ENCODE measurements at places on chromosomes 16 and 17.

DNA sequence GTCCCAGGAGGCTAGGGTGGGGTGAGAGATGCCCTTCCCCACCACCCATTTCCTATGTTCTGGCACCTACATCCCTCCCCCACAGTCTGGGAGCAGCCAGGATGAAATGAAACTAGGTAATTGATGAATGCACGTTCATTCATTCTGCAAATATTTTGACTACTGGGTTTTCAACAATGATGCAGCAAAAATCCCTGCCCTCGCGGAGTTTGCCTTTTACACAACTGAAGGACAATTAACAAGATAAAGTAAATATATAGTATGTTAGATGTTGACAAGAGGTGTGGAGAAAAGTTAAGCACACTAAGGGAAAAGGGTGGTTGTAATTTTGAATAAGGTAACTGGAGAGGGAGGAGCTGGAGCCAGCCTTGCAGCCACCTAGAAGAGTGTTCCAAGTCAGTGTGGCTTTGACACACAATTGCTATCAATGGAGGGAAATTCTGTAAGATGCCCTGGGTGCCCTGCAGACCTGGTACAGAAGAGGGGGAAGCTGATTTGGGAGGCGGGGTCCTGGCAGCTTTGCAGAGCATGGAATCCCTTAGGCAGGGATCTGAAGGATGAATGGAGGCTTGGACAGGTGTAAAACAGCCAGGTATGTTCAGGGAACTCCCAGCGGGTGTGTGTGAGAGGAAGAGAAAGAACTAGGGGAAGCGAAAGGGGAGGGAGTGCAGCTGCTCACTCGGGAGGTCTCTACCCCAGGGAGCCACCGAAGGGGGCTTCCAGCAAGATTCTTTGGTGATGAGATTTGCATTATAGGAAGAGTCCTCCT lies 2.5 kb downstream of the TMEM92 start:
- DNase-seq: no peak

- DNase-seq: no peak
Observed at GRCh38 chr17:61203671-61204131, 195.9 kb upstream of the TBX2 start.

DNA sequence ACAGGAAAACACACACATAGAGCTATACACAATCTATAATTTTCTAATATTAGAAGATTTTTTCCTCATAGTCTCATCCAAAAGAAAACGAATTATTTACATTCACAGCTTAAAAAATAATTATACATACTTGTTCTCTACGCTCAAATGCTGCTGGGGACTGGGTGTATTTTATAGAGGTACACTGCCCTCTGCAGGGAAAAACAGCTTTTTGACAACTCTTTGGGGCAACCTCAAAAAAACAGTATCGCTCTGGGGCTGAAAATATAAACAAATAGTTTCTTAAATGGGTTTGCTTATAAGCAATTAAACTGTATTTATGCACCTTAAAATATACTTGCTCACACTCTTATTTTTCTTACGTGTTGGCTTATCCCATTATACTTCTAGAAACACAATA lies 261.8 kb upstream of the PSMD7 start:
- no peak for DNase-seq

GRCh38 chr17:48841395-48841831 lies 10.6 kb downstream of the CALCOCO2 start:
- peak; percentile 93 for DNase-seq

DNA sequence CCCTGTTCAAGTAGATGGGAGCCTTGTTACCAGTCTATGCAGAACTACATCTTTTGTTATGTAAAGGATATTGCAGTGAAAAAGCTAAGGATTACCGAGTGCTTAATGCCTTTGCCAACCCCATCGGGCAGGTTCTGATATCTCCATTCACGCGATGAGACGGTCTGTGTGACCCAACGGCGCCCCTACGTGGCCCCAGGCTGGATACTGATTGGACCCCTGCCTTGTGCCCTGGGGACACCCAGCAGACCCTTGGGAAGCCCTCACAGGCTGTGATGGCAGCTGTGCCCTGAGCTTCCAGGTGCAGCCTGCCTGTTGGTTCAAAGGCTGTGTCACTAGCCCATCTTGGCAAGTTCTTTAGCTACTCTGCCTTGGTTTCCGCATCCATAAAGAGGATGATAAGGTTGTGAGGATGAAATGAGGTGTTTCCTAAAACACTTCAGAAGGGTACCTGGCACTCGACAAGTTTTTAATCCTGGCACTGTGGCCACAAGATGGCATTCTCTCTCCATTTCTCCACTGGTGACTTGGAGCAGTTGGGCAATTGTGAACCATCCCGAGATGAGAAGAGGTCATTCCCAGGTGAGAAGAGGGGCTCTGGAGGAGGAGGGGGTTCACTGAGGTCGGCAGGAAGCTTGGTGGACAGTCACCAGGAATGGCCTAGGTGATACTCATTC lies 33.6 kb downstream of the HAPSTR1 start:
- DNase-seq: no peak

DNA sequence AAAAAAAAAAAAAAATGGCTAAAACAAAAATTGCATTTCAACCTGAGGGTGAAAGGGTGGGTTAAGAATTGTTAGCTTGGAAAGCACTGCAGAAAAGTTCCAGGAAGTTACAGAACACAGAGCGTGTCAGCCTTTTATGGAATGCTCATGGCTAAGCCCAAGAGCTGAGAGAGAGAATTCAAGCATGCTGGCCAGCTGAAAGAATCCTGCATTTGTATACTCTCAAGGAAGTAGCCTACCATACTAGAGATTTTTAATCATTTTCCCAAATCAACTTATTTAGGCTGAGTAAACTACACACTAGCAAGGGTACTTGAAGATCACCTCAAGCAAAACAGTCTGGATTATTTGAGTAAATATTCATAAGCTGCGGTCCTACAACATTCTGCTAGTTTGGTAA lies 153.9 kb downstream of the KCNJ2 start:
- DNase-seq: no peak

DNA sequence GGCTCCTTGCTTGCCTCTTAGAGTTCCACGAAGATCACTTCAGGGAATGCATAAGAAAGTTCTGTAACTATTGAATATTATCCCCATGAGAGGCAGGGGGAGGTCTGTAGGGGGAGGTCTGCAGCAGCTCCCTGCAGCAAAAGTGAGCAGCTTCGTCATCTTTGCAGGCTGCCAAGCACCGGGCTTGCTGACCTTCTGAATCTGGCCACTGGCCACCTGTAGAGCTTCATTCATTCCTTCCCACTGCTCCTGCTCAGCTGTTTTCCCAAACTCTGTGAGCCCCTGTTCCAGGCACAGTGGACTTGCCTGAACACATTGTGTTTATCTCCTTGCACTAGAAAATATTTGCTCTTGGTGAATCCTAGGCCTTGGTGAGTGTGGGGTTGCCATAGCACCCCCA lies 443.3 kb downstream of the HAPSTR1 start:
- no peak for DNase-seq

DNA sequence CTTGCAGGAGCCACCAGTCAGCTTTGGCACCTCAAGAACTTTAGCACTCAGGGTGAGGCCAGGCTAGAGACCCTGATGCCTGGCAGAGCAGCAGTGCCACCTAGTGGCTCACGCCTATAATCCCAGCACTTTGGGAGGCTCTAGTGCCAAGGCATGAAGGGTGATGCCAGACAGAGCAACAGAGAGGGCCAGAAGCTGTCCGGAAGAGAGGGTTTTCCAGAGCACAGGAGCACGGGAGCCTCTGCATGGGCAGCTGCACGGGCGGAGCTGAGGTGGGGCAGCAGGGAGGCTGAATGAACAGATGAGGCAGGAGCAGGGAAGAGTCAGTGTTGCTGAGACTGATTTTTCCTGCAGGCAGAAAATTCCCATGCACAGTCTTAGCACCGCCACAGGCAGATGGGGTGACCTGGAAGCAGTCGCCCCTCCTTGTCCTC lies 38.9 kb downstream of the MYH3 start:
- no peak for DNase-seq

DNA sequence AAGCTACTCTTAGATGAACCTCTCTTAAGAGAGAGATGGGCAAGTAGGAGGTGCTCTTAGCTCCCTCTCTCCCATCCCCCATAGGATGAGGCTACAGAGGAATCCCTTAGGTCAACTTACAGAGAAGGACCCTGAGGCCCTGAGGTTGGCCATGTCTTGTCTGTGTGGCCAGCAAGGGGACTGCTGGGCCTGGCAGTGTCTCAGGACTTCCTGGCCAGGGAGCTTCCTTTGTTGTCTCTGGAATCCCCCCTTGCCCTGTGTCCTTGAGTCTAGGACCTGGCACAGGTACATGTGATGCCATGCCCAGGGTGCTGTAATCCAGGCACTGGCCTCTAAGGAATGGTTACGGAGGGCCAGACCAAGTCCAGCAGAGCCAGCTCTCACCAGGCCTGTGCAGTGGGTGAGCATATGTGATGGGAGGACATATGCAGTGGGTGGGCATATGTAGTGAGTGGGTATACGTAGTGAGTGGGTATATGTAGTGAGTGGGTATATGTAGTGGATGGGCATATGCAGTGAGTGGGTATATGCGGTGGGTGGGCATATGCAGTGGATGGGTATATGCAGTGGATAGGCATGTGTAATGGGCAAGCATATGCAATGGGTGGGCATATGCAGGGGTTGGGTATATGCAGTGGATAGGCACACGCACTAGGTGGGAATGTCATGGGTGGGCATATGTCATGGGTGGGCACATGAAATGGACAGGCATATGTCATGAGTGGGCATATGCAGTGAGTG lies 20.3 kb upstream of the PECAM1 start:
- no peak for DNase-seq

DNA sequence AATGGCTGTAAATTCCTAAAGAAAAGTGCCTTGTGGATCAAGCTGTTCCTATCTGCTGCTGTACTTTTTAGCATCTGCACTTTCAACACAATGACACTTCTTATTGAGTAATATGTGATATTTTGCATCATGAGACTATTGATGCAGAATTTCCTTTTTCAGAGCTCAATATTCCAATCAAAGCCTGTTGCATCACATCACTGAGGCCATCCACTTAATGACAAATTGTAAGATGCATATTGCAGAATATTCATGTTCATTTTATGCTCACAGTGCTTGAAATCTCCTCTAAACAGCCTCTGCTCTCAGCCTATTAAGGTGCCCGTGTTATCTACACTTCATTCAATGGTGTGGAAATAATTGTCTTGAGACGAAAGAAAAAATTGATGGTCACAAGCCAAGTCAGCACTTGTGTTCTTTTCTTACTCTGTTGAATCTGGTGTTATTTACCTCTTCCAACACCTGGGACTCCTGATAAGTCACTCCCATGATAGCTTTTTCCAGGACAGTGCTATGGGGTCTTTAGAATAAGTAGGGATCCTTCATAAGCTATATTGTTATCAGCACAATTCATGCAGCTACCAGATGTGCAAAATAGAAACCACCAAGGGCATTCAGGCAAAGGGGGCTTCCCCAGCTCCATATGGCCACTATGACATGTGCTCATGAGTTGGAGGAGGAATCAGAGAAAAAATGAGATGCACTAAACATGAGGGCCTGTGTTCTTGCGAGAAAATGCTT lies 9.3 kb upstream of the SKAP1 start:
- no peak for DNase-seq

DNA sequence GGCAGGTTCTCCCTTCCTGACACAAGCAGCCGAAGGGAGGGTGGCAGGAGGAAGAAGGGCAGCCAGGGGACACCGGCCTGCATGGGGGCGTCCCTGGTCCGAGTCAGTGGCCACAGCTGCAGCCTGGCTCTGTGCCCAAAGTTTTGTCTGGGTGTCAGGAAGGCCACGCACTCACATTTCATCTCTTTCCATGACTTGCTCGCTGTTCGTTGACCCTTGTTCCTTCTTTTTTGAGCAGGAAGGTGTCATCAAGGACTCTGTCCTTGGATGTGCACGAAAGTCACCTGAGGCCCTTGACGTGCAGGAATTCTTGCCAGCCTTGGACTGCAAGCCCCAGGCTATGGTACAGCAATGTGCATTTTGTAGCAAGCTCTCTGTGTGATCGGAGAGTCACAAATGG lies 93.3 kb downstream of the TNFRSF13B start:
- no peak for DNase-seq

DNA sequence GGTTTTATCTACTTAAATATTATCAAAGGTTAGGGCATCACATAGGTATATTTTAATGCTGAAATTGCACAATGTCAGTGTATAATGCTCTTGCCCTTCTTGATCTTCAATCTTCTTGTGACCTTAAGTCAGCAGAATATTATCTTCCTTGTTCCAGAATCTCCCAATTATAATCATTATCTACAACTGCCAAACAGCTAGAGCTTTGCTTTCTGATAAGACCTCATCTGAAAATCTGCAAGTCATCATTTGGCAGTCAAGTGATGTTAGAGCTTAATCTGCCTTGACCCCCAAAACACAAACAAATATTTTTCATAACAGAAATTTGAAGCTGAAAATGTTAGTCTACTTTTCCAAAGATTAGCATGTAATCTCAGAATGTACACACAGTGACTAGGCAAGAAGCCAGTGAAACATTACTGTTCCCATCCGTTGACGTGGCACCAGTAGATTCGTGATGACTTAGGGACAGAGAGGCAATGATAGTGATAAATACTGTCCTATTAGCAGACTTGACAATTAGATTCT lies 19.8 kb downstream of the REXO5 start:
- DNase-seq: no peak

DNA sequence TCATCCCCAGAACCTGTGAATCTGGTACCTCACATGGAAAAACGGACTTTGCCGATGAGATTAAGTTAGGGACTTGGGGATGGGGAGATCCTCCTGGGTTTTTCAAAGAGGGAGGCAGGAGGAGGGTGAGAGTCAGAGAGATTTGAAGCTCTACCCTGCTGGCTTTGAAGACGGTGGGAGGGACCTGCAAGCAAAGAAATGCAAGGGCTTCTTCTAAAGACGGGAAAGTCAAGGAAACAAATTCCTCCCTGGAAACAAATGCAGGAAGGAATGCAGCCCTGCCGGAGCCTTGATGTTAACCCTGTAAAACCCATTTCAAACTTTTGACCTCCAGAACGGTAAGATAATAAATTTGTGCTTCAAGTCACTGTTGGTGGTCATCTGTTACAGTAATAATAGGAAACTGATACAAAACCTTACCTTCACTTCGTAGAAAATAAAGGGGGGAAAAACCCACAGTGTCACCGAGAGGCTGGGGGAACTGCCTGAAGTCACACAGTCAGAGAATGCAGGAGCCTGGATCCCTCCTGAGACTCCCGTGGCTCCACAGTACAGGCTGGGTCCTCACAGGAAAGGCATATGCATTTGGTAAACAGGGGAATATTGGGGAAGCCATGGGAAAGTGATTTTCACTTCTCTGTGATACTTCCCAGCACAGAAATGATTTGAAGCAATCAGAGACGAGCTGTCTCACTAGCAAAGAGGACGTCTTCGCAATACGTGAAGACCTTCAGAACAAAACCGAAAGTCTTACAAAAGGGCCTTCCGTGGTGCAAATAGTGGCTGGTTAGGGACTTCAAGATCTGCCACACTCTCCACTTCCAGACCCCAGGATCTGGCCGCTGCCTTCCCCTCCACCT lies 58.9 kb upstream of the CLEC3A start:
- no peak for DNase-seq

GRCh38 chr17:77083531-77083930 lies 57.2 kb upstream of the SEC14L1 start:
- no peak for DNase-seq

- no peak for DNase-seq
Observed at GRCh38 chr17:72447251-72447640, 326.4 kb downstream of the SOX9 start.

- no peak for DNase-seq
Observed at GRCh38 chr17:2751491-2751890, 2.0 kb upstream of the CCDC92B start.

- no peak for DNase-seq
Observed at GRCh38 chr16:52320930-52321439, 226.0 kb downstream of the TOX3 start.

Data from SIG-M5 (cell line).